ENCODE measurements at places on chromosomes 13 and 19. TPM values are rescaled to one million over a fixed set of nuclear protein-coding genes. Genes with fewer than 3 reads are reported as not detected.

The CEP89 gene
- 14.0 TPM for total RNA-seq

The CYP2F1 gene
- not detected for total RNA-seq

The GPR12 gene
- total RNA-seq = not detected

The MUC16 gene
- under 0.01 TPM for total RNA-seq

The HNRNPA1L2 gene
- total RNA-seq = 3.9 TPM

Data from uterine smooth muscle cell (primary cell).